ENCODE measurements at places on chromosomes 7 and 10.

- no peak for ATAC-seq
Observed at GRCh38 chr7:48868916-48869315, 55.4 kb upstream of the CDC14C start.

DNA sequence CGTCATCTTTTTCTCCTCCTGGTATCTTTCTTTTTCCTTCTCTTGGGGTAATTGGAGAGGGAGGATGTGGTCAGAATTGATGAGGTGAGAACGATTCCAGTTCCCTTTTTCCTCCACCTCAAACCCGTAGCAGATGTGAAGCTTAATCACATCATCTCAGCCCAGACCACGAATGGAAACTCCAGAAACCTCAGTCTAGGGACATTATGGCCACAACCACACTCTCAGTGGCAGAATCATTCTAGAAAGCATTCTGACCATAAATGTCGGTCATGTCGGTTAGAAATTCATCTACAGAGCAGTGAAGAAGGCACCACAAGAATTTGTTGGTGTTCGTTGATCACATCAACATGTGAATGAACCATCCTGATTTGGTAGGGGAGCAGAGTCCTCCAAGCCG, 78.7 kb downstream of the GATA3 start:
- ATAC-seq, result no peak

GRCh38 chr7:34438436-34438835, 219.6 kb upstream of the NPSR1 start:
- ATAC-seq, result no peak

- no peak for ATAC-seq
Observed at GRCh38 chr7:106480616-106481031, 180.3 kb downstream of the CCDC71L start.

- peak; percentile 61 for ATAC-seq
Observed at GRCh38 chr10:132142396-132143161, 44.2 kb upstream of the DPYSL4 start.

- peak; percentile 36 for ATAC-seq
Observed at GRCh38 chr10:24331457-24331856, 122.5 kb downstream of the KIAA1217 start.

DNA sequence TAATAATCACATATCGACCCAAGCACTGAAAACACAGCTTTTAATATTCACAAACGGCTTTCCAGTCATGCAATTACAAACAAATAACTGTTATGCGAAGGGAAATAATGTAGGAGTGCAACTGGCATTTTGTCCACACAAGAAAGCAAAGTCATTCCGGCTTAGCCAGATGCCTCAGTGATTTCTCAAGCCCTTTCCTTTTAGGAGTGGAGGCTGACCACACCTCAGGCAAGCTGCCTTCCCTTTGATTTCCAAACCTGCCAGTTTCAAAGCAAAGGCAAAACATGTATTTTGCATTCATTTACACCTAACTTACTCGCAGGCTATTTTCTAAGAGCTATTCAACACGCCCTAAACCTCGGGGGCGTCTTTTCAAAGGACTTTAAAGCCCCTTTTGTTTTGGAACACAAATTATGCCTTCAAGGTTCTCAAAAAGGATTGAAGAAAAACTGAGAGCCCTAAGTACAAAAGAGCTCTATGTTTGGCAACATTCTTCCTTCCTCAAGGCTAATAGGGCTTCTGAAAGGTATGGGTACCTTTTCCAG, 109.6 kb downstream of the CPXM2 start:
- no peak for ATAC-seq

DNA sequence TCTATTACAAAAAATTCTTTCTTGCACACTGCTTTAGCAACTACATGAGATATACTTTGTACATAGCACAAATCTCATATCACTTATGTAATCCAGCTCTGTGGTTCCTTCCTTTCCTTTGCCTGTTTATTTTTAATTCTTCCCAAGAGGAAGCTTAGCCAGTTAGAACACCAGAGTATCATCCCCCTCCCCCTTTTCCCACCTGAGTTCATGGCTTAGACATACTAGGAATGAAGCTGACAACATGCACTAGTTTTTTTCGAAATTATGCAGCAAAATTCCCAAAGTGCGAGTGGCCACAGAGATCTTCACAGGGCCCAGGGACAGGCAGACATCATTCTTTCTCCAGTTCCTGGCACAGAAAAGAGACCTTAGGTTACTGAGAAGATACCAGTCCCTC, 17.8 kb downstream of the CAV1 start:
- ATAC-seq, result peak; percentile 6

DNA sequence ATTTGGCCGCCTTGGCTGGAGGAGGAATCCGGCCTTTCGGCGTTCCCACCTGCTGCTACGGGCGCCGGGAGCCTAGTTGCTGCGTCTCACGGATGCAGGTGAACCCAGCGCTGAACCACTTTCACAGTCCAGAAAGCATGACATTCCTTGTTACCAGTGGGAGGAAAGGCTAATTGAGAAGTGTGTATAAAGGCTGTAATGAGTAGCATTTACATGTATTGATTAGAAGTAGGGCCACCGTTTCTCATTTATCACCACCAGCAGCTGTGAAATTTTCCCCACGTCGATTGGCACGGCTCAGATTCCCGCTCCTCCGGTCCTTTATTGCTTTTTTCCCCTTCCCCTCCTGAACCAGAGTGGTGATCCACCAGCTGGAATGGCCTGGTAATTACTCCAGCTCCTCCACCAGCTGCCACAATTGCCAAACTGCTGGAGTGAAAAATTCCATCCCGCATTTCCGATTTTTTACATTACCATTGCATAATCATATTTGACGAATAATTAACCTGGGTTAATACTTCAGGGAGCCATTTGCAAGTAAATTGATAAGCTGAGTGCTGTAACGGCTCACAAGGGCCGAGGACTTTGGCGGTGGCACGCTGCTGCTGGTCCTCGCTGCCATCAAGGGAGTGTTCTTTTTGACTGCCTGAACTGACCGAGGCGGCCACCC, 153.3 kb downstream of the POU6F2 start:
- 0 out of 3 replicates have a peak, but pooled peaks have one; percentile 24 for ATAC-seq

- ATAC-seq, result no peak
Observed at GRCh38 chr10:43253461-43254198, 13.2 kb downstream of the RASGEF1A start.

GRCh38 chr10:74644738-74645137, 181.7 kb upstream of the KAT6B start:
- no peak for ATAC-seq

DNA sequence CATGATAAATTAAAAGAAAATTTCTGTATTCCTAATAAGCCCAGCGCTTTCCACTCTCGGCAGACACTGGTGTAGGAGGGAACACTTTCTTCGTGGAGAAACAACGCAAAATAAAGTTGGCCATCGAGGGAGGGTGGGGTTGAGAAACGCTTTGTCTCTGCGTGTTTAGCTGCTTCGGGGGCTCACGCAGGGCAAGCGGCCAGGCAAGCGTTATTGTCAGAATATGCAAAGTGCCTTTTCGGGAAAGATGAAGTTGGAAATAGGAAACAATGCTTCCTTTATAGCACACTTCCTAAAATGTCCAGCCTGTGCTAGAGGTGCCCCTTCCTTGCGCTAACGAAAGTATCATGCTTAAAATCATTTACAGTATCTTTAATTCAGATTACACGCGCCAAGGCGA, 1.9 kb upstream of the EBF3 start:
- no peak for ATAC-seq

DNA sequence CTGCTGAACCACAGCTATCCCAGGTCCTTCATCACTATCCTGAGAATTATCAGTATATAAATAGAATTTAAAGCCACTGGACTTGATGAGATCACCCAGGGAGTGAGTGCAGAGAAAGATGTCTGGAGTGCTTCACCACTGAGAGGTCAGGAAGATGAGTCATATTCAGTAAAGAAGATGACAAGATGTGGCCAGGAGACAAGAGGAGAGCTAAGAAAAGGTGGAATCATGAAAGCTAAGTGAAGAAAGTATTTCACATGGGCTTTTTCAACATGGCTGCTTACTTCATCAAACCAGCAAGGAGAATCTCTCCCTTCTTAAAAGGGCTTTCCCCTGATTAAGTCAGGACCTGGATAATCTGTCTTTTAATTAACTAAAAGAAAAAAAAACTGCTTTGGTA, 9.1 kb upstream of the PRKAR2B start:
- peak; percentile 99 for ATAC-seq

DNA sequence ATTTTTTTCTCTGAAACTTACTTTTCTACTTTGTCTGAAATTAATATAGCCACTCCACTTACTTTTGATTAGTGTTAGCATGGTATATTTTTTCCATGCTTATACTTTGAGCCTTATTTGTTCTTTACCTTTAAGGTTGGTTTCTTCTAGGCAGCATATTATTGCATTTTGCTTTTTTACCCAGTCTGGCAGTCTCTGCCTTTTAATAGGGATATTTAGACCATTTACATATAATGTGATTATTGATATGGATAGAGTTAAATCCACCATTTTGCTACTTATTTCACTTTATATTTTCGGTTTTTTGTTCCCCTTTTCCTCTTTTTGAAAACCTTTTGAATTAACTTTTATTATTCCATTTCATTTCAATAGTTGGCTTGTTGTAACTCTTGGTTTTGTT, 30.3 kb downstream of the CYP26A1 start:
- no peak for ATAC-seq

DNA sequence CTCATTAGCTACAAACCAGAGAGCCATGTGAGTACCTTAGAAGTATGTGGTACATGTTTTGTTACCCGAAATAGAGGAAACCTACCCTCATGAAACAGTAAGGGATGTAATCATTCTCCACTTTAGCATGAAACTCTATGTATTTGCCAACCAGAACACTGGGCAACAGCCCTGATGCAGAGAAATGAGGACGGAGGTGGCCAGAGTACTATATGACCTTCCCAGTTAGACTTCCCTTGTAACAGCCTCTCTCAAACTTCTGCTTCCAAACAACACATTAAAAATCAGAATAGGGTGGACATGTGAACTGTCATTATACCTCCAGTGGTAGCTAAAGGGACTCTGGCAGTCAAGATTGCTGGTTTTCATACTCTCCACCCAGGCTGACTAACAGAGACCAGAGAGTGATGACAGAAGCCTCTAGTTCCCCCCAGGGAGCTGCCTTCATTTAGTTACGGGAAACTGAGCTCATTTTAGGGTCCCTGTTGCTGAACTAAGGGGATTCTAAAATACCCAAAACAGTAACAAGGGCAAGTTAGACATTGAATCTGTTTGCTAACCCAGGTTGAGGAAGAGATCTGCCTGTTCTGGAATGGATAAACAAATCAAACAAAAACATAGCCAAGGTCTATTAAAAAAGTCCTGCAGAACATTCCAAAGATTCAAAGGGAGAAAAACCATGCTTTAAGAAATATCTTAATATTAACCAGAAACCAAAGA, 83.1 kb downstream of the VPS41 start:
- ATAC-seq, result no peak

GRCh38 chr7:38932509-38933168, 23.6 kb upstream of the VPS41 start:
- peak; percentile 77 for ATAC-seq

- ATAC-seq, result no peak
Observed at GRCh38 chr7:4265066-4265465, 417.0 kb upstream of the FOXK1 start.

DNA sequence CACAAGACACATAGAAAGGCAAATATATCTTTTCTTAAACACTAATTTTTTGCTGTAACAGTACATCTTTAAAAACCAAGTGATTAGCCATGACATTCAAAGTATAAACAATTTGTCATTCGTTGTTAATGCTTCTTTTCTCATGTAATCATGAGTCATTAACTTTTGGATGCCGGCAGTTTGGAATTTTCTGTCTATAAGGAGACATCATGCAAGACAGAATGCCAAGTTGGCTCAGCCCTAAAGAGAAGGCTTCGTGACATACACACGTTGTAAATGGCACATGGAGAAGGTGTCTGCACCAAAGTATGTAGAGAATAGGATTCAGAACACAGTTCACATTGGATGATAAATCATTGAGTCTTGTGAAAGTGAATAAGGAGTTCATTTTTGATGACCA, 35.9 kb downstream of the CCDC3 start:
- no peak for ATAC-seq

GRCh38 chr7:36490419-36490830, 100.8 kb downstream of the ANLN start:
- ATAC-seq, result peak; percentile 59

DNA sequence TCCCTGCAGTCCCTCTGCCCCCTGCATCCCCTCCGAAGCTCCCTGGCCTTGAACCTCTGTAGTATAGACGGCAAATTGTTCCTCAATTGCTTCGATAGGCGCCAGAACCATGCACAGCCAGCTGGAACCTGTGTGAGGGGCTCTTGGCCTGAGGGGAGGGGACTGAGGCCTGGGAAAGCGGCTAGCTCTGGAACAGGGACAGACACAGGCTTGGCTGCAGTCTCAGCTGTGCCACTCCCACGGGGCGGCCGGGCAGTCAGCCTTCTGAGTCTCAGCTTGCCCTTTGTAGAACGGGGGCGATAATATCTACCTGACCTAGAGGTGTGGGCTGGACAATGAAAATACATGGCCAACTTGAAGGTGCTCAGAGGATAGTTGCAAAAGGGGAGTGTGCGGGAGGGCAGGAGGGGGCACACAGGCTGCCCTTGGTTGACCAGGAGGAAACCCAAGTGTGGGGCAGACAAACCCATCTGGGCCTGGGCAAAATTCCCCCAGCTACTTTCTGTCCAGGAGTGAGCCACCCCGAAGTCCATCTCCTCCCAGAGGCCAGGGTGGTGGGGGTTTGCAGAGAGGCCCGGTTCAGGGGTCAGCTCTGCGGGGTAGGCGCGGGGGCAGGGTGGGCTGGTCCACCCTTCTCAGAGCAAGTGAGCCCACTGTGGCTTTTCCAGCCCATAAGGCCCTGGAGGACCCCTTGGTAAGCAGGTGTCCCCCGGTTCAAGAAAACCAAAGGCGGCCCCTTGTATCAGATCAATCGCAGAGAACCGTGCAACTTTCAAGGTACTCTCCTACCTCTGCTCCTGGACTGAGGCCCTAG, 4.6 kb downstream of the CRYGN start:
- no peak for ATAC-seq

DNA sequence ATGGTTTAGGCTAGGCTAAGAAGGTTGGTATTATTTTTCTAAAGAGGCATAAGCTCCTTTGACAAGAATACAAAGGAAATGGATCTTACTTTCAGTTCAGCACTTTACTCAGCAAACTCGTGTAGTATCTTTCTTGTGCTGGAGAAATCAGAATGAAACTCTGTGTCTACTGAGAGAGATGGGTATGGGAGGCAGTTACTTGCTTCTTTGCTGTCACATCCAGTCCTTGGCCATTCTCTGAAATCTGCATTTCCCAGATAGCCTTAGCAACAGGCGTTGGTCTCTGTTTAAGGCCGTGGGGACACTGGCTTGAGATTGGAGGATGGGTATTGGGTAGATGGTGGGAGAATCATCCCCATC, 180.5 kb downstream of the NRP1 start:
- ATAC-seq, result no peak

DNA sequence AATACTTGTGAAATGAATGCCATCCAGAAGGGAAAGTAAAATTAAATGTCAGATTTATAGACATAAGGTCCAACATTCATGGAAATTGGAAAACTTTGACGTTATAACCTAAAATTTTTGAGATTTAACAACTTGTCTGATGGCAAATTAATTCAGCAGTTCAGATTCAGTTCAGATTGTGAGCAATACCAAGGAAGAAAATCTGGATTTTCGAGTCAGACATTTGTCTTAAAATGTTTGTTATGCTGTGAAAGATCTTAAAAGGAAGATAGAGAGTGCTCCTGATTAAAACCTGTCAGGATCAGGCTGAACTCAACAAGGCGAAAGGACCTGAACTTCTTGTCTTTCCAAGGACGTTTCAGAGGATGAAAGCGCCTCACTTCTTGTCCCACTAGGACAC, 320.9 kb downstream of the PAXIP1 start:
- no peak for ATAC-seq
